ENCODE measurements at places on chromosomes 3 and 15.

DNA sequence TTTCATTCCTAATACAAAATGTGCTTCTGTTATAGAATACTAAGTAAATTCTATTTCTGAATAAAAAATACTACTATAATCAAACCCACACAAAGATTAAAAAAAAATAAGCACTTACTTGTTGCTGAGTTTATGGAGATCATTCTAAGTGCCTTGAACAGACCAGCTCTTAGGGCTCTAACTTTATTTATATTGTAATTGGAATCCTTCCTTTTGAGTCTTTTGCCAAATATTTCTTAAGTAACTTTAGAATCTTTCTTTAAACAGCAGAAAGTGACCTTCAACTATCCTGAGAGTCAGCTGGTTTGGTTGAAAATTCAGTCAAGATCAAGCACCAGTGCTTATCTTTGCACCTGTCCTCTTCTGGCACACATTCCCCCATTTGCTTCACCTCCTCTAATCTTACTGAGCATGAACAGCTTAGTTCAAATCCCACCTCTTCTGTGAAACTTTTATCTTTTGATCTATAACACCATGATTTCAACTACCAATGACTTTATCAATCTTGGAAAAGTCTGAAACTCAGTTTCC, 149.3 kb downstream of the VPS13C start:
- DNase-seq, result no peak

DNA sequence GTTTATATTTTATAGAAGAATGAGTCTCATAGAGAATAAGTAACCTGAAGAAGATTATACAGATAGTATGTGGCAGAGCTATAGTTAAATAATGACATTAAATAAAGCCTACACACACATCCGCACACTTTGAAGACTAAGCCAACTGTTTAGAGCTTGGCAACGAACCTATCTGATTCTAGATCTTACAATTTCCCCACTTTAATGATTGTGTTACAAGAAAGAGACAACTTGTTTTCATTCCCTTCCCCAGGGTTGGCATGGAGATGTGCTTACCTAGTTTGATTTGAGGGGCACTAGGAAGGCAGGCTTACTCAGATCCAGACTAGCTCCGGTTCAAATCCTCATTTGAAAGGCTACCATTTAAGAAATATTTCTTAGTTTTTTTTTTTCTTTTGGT, 61.9 kb upstream of the CBLB start:
- DNase-seq, result no peak

DNA sequence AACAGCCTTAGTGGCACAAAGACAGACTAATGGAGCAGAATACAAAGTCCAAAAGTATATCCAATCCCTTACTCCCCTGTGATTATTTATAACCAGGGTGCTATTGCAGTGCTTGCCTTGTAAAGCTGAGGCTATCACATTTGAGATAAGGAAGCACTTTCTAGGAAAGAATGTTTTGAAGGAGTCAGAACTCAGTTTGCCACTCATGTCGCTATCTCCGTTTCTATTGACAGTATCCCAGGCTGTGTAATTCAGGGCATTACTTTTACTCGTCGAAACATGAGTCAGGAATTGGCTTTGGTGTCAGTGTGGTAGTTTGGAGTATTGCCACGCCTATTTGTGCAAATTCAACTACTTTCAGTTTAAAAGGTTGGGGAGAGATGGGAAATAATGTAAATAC, 78.4 kb downstream of the FBXL2 start:
- DNase-seq, result no peak

DNA sequence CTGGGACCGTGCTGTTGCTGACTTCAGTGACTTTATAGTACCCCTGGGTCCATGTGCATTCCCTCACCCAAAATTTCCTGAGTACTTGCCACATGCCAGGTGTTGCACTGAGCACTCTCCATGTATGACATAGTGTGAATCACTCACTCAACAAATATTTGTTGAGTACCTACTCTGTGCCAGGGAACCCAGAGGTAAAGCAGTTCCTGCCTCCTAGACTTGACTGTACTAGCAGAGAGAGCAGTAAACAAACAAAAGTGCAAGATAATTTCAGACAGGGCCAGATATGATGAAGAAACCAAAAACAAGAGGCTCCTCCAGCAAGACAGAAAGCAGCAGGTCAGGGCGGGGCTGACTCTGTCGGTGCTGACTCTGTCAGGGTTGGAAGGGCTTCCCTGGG, 12.2 kb downstream of the TGM4 start:
- no peak for DNase-seq

DNA sequence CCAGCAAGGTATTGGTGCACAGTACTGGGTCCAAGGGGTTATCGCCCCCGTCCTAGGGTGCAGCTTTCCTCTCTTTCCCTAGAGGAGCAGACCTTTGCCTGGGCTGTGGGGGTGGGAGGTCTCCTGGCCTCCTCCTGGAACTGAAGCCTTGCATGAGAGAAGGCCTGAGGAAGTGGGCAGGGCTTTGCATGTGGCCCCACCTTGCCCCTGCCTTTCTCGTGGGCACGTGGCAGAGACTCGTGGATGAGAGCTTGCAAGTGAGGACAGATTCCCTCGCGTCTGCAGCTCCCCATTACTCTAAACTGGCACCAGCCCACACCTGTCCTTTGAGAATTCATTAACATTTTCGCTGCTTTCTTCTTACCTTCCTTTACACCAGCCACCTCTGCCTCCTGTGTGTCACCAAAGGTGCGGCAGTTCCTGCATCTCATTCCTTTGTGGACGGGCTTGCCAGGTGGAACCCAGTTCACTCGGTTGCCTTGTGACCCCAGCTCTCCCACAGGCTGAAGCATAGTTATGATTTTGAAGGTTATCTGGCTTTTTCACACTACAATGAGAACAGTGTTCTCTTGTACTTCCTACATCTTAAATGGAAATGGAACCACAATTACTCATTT, 40.9 kb upstream of the NR2C2 start:
- DNase-seq, result no peak

DNA sequence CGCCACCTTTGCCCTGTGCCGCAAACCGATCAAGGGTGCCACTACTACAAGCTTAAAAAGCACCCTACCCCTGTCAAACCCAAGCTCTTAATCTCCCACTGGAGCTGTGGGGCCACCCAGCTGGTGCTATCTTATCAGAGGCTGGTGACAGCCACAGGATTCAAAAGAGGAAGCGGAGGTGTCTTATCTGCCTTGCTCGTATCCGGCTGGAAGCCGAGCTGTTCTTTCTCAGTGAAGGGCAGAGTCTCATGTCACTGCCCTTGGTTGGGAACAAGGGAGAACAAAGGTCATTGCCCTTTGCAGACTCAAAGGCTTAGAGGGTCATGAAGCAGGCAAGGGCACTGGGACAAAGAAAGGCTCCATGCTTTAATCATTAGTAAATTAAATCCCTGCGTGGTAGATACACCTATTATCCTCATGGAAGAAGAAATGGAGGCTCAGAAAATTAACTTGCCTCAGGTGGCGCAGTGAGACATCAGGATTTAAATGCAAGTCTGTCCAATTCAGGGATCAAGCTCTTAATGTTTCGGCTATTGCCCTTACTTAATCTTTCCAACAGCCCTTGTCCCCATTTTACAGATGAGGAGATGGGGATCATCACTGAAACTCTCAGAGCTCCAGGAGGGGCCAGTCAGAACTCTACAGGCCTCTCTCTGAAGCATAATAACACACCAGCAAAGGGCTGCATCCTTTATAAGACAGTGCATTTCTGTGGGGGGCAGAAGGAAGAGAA, 360.0 kb upstream of the PROK2 start:
- DNase-seq, result no peak

DNA sequence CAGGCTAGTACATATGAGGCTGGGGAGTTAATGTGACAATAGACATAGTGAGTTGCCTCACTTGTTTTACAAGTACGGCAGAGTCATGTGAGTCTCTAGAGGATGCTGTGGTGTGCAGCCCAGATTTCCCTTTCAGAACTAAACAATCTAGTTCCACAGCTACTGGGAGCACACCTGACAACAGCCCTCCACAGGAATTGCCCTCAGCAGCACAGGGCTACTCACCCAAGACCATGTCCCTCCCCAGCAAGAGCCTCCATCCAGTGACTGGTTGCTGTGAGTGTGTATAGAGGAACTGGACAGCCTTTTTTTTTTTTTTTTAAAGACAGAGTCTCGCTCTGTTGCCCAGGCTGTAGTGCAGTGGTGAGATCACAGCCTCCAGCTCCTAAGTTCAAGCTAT, 40.2 kb upstream of the UBE2E2 start:
- DNase-seq, result no peak

GRCh38 chr3:30475038-30475808, 131.2 kb upstream of the TGFBR2 start:
- no peak for DNase-seq

- no peak for DNase-seq
Measured at GRCh38 chr3:16395212-16395611, 118.3 kb downstream of the RFTN1 start.

DNA sequence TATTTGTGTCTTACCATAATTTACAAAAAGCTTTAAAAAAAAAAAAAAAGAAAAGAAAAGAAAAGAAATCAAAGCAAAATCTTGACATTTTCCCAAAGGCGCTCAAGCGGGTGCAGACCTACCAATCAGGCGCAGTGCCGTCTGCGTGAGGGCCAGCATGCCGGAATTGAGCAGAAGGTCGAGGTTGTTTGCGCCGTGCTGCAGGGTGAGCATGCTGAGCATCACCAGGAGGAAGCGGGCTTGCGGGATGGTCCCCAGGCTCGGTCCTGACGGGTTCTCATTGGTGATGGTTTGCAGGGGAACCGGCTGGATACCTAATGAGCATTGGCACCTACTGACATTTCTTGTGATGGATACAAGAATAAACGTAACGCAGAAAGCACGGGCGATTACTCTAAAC, 93.9 kb downstream of the HERC2 start:
- DNase-seq, result no peak

- no peak for DNase-seq
Measured at GRCh38 chr3:45596290-45596791, 1.8 kb downstream of the LIMD1 start.

DNA sequence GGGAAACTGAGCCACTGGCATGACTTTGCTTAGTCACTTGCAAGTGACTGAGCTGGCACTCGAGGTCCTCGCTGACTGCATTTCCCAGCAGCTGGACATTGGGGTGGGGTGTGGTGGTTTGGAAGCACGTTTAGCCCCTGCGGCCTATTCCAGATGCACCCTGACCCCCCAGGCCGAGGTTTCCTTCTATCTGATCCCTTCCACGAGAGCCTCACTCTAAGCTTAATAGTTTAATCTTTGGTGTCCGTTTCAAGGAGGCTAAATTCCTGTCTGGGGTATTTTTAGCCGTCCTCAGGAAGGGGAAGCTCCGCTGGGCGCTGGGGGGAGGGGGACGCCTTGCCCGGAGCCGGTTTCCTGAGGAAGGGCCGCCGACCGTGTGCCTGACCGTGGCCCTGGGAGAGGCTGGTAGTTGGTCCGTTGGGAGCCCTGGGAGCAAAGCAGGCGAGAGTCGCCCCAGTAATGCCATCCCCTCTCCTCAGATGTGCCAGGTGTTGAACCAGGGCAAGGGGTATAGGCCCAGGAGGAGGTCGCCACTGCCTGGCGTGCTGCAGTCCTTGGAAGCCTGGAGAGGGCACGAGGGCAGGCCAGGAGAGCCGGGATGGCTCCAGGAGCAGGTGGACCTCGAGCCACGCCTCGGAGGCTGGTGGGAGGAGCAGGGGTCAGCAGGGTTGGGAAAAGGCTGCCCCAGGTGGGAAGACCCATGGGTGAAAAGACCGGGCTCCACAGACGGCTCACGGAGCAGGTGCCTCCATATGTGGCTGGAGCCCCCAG, 37.2 kb downstream of the IDH2 start:
- DNase-seq, result no peak

DNA sequence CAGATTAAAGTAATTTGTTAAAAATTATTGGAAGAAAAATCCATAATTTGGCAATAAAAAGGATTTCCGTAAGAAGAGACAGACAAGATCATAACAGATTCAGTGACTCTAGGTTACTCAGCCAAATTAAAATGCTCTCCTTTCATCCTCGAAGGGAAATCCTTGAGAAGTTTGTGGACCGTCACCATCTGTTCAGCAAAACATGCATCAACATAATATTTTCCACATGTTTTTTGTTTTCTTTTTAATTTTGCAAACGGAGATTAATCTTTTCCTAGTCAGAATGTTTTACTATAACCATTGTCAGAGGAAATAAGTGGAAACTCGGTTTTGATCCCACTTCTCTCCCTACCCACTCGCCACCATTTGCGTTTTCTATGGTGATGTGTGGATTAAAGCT, 128.3 kb downstream of the TMCO5A start:
- no peak for DNase-seq

- DNase-seq, result no peak
Measured at GRCh38 chr3:118186051-118186450, 848.6 kb downstream of the IGSF11 start.

- no peak for DNase-seq
Measured at GRCh38 chr15:69862540-69862939, 235.2 kb downstream of the TLE3 start.

DNA sequence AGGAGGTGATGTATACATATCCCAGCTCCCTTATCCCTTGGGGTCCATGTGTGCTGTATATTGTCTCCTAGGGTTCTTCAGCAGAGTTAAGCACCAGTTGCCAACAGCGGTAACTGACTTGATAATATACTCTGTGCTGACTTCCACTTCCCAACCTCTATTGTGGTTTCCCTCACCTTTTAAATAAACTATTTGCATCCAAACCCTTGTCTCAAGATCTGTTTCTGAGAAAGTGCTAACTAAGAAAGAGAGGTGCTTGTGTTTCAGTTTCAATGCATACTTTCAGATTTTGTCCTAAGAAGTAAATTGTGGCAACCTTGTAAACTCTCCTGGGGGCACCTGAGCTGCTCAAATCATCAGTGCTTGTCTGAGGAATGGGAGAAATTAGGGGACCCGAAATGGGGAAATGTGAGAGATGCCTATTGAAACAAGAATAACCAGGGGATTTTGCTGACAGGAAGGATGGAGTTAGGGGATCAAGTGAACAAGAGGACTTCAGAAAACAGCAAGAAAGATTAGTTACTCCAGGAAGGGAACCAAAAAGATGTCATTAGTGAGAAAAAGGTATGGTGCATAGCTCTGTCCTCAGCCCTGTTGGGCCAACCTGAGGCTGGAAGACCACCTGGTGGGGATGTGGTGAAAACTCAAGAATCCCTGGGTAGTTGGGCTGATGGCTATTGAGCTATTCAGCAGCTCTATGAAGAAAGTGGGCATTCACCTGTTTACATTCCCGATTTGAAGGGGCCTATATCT, 50.9 kb upstream of the MRPL3 start:
- no peak for DNase-seq

- DNase-seq, result peak; percentile 46
Measured at GRCh38 chr15:47987908-47988532, 132.8 kb upstream of the SLC24A5 start.

DNA sequence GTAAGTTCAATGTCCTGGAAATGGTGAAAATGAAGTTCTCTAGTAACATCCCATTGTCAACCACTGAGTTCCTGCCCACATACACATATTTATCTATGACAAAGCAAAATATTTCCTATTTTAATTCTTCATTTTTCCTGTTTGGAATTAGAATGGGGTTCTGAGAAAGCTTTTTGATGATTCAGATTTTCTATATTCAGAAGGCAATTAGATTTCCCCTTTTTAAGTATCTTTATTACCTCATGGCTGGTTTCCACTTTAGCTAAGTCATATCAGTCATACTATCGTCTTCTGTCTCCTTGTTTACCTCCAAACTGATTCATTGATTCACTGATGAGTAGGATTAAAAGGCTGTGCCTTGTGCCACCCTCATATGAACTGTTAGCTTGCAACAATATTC, 17.9 kb downstream of the ETFA start:
- no peak for DNase-seq

All from DMS153 (cell line).